ENCODE measurements at places on chromosomes 3 and 15.

DNA sequence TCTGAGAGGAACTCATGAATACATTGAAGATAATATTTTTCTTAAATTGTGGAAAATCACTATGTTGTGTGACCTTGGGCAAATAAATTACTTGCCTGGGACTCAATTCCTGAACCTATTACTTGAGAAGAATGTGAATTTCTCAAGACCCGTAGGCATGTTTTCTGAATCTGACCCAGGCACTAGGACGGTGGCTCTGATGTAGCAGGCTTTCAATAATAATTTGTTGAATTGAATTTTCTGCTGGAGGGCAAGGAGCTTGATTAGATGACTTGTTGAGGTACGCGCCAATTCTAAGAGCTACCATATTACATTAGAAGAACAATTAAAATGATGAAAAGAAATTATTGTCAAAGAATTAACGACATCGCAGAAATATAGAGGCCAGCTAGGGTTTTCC is 150.2 kb upstream of the LRRC3B start:
- DNase-seq, result no peak

- no peak for DNase-seq
Observed at GRCh38 chr3:142777927-142778326, 54.1 kb downstream of the TRPC1 start.

DNA sequence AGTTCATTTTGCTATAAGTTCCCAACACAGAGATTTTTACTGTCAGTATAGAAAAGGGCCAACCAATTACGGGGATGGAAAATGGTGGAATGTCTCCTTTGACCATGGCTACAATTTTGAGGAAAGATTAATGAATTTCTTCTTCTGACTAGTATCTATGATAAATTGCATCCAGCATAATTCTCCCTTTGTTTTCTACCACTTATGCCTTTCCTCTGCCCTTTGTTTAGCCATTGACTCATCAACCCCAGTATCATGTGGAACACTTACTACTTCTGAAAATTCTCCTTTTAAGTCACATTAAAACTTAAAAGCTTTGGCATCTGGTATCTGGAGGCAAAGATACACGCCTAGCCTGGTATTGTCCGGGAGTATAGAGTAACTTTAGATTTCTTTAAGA is 92.9 kb upstream of the CADPS start:
- no peak for DNase-seq

DNA sequence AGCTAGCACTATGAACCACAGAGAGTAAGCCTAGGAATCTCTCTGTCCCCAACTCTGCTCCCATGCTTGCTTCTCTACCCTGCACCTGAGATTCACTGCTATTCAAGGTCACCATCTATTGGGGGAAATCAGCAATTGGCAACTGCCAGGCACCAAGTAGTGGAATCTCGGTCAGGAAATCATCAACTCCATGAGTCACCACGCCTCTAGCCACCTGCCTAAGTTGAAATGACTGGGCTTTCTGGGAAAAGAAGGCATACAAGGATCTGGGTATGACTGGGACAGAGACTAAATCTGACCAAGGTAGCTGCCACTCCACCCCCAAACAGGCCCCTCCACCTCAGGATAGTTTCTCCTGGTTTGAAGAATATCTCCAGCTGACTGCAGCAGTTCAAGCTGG is 464.1 kb upstream of the CBLB start:
- peak; percentile 36 for DNase-seq

- no peak for DNase-seq
Observed at GRCh38 chr15:85383470-85384148, 3.2 kb downstream of the AKAP13 start.

DNA sequence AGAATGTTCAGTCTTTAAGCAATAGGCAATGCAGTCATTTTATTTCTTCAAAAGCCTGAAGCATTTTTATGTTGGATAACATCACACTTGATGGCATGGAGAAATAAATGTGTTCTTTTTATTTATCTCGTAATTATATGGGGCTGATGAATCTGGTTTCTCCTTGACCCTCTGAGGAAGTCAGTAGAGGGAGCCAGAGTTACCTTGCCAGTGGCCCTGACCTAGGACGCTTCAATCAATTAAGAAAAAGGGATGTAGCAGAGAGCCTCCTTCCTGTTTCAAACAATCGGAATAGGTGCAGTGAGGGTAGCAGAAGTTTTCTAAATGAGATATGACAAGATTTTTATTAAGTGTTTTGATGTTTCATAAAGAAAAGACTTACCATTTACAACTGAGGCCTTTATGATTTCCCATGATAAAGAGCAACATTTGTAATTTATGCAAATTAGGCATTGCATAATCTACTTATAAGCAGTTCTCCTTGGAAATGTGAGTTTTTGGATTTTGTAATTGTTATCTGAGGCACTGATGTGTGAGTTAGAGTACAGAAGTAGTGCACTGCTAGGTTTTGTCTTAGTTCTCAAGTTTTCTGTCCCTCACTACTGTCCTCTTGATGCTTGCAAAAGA is 129.1 kb downstream of the RAP2B start:
- DNase-seq, result peak; percentile 14

DNA sequence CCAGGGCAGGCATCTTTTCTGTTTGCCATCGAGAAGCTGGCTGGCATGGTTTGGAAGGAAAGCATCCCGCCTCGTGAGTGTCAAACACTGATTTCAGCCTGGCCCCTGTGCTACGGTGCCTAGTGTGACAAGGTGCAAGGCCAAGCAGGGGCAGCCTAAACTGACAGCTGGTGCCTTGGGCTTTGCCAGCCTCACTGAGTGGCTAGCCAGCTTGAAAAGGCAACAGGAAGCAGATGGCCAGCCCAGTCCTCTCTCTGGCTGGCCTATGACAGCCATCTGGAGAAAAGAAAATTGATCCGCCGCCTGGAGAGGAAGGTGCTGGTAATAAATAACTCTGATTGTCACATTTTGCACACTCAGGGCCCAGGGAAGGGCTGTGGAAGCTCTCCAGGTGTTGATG is 52.2 kb downstream of the C3orf85 start:
- DNase-seq, result no peak

DNA sequence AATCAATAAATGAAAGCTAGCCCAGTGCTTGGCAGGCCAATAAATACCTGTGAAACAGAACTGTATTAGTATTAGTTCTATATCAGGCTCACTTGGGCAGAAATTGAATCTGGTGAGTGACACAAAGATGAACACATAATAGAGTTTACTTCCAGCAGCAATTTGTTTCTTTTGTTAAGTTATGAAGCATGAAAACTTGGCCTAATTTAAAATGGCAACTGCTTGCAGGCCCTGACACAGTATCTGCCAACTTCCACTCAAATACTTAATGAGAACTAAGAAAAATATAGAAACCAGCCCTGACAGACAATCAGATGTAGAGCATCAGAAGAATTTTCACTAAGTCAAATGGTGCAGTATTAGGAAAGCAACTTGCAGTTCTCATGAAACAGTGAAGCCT is 37.6 kb upstream of the LRIG1 start:
- no peak for DNase-seq

GRCh38 chr3:71072287-71072686 is 511.2 kb downstream of the FOXP1 start:
- DNase-seq, result no peak

- no peak for DNase-seq
Observed at GRCh38 chr3:180854887-180855286, 57.6 kb upstream of the FXR1 start.

DNA sequence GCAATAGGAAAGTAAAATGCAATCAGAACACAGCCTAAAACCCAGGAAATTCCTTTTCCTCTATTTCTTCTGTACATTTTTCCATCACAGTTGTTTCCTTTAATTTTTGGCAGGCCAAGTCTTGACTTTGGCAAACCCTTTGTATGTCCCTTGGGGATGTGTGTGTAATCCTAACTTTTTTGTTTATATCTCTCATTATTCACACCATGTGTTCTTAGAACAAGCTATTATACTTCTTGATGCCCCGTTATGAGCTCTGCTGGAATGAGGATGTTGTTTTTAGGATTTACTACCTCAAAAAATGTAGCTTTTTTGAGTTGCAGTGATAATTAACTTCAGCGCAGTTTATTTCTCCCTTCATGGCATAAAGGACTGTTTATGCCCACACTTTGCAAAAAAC is 123.4 kb downstream of the ABI3BP start:
- DNase-seq, result no peak

GRCh38 chr15:70882361-70882760 is 9.9 kb downstream of the THAP10 start:
- DNase-seq, result no peak

- no peak for DNase-seq
Observed at GRCh38 chr3:177208781-177209180, 11.5 kb upstream of the TBL1XR1 start.

DNA sequence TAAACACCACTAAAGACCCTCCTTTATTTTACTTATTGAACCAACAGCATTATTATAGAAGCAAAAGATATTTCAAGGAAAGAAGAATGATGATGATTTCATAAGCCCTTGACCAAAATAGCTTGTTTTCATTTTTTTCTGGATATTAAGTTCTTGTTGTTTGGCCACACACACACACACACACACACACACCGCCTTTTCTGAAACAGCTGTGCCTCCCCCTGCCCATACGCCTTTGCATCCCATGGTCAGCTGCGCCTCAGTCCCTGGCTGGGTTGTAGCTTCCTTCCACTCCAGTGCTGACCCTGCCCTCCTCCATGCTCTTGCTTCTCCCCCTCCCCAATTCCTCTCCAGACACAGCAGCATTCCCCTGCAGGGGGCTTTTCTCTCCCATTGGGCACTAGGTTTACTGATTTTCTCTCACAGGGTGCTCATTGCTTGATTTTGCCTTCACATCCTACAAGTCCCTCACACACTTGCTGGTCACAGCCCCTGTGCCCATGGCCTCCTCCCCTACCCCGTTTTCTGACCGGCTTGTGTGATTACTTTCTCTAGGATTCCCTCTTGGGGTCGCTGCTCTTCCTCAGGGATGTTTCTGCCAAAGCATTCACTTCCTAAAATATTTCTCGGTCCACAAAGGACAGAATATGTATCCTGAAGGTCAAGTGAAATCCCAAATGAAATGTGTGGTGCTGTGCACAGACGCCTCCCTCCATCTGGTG is 18.4 kb downstream of the MESP1 start:
- no peak for DNase-seq

GRCh38 chr3:194283221-194284006 is 67.7 kb downstream of the CPN2 start:
- no peak for DNase-seq

- no peak for DNase-seq
Observed at GRCh38 chr3:177935047-177935446, 601.2 kb upstream of the KCNMB2 start.

DNA sequence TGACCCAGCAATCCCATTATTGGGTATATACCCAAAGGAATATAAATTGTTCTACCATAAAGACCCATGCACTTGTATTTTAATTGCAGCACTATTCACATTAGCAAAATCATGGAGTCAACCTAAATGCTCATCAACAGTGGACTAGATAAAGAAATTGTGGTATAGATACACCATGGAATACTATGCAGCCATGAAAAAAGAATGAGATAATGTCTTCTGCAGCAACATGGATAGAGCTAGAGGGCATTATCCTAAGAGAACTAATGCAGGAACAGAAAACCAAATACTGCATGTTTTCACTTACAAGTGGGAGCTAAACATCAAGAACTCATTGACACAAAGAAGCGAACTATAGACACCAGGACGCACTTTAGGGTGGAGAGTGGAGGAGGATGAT is 466.7 kb downstream of the MECOM start:
- no peak for DNase-seq

DNA sequence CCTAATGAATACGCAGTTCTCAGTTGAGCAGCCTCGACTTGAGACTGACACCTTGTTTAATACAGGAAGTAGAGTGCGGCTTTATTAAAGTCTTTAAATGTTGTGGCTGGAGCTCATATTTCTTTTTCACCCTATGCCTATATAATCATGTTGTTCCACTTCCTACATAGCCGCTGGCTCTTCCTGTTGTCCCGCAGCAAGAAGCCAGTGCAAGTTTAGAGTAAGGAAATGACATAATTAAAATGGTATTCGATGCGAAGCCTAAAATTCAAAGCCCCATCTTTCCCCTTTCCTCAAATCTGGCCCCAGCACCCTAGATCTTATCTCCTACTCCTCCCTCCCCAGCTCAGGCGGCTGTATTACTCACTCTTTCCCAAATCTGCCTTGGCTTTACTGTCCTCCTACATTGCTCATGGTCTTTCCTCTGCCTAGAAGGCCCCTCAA is 7.5 kb upstream of the PHLDB2 start:
- DNase-seq, result no peak

DNA sequence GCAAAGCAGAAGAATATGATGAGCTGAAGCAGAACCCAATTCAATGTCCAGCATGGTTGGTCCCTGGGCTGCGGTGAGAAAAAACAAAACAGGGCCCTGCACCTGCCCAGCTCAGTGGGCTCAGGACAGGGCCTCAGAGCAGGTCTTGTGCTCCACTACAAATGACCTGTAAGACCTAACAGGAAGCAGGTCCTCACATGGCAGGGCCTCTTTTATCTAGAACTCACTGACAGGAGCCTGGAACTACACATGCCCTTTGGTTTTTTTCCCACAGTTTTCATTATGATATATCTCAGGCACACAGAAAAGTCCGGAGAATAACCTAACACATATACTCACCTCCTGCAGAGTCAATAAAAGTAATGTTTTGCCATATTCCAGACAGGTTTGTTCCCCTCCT is 38.4 kb downstream of the CCDC12 start:
- DNase-seq, result no peak

DNA sequence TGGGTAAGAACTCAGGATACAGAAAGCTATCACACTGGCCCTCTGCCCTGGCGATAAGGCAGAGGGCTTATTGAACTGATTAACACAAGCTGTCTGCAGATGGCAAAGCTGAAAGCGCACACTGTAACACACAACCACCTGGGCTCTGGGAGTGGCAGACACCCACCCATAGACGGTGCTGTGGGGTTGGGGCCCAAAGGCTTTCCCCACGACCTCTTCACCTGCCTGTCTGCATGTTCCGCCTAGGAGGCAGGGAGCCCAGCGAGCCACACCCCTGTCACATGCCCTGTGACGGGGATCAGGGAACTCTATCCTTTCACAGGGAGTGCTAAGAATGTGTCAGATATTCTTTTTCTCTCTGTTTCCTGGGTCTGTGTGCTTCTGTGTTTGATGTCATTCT is 12.1 kb upstream of the TFG start:
- no peak for DNase-seq

DNA sequence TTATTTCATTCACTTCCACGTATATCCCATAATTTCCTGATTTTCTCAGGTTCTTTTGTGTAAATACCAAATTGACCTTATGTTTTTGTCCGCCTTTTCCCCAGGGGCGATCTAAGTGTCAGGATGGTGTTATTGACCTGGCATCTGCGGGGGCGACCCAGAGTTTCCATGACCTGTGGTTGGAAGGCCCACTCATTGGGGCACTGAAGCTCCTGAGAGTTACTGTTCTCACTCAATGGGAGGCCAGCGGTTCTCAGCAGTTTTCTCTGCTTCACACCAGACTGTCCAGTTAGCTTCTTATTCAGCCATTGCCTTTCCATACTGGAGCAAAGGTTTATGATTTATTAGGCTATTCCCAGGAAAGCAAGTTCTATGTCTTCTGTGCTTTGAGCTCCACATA is 53.3 kb downstream of the B3GALNT1 start:
- no peak for DNase-seq

DNA sequence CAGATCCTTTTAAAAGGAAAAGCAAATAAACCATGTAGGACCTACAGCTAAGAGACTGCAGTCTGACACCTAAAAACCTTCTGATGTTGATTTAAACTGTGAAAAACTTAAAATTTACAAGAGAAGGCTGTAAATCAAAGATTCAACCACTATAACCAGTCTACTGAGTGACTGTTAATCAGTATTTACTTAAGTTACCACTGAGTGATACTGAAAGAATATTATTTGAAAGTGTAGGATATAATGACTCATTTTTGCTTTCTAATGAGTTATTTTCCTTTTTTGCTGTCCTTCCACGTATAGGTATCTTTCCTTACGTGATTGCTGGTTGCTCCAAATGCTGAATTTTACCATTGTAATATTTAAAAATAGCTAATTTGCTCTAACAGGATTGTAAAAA is 44.6 kb downstream of the RFX7 start:
- no peak for DNase-seq
